Stimulated activated CD4-positive, alpha-beta T cell treated with anti-CD3 and anti-CD28 coated beads, Interleukin-1b, Interleukin-23, amount 100 ng/mL, for 24 hours (primary cell): ENCODE measurements at places on chromosomes 11 and 22.

- no peak for DNase-seq
These were observed 65.5 kb downstream of the APOL1 start for GRCh38 chr22:36318442-36318841.

GRCh38 chr11:69384251-69385143 is 90.5 kb downstream of the MYEOV start:
- DNase-seq: no peak

DNA sequence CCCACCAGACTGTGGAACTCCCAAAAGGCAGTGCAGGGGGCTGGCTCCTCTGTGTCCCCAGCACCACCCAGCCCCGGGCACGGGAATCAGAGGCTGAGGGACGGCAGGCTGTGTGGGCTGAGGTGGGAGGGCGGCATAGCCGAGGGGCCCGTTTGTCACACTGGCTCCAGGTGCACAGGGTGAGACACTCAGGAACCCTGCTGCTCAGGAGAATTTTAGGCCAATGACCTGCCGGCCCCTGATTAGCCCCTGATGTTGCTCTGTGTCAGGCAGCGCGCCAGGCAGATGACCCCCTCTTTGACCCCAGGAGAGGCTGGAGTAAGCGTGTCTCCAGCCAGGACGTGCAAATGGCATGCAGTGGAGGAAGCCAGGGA is 52.7 kb downstream of the RTL6 start:
- no peak for DNase-seq

DNA sequence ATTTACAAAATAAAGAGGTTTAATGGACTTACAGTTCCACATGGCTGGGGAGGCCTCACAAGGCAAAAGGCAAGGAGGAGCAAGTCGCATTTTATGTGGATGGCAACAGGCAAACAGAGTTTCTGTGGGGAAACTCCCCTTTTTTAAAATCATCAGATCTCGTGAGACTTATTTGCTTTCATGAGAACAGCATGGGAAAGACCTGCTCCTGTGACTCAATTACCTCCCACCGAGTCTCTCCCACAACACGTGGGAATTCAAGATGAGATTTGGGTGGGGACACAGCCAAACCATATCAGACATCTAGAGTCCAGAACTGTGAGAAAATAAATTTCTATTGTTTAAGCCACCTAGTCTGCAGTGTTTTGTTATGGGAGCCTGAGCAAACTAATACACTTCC is 80.8 kb downstream of the ME3 start:
- DNase-seq: no peak

GRCh38 chr11:117931331-117931950 is 2.2 kb upstream of the TMPRSS13 start:
- DNase-seq: no peak

GRCh38 chr11:76293189-76293631 is 86.9 kb upstream of the WNT11 start:
- no peak for DNase-seq

- DNase-seq: peak; percentile 56
These were observed 3.8 kb downstream of the APOL3 start for GRCh38 chr22:36156515-36157419.

GRCh38 chr22:37818409-37819104 is 4.6 kb upstream of the GALR3 start:
- DNase-seq: peak; percentile 49

DNA sequence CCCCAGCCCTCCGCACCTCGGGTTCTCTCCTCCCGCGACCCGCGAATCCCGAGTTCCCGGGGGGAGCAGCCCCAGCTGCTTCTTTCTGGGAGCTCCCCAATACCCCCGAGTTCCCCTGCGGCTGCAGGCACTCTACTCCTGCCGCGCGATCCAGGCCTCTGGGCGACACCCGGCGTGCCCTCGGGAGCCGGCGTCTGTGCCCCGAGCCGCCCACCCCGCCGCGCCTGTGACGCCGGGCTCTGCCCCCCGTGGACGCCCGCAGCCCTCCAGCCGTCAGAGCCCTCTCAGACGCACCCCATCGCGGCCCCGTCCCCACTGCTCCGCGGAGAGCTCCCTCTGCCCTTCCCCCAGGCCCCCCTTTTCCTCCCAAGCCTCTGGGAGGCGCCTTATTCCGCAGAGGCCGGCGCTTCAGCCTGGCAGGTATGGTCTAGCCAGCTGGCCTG is 422 bp downstream of the GLB1L2 start:
- no peak for DNase-seq

GRCh38 chr11:59173080-59173963 is 1.4 kb downstream of the DTX4 start:
- DNase-seq: no peak

- no peak for DNase-seq
These were observed 22.2 kb upstream of the CYP2D6 start for GRCh38 chr22:42152661-42153270.

DNA sequence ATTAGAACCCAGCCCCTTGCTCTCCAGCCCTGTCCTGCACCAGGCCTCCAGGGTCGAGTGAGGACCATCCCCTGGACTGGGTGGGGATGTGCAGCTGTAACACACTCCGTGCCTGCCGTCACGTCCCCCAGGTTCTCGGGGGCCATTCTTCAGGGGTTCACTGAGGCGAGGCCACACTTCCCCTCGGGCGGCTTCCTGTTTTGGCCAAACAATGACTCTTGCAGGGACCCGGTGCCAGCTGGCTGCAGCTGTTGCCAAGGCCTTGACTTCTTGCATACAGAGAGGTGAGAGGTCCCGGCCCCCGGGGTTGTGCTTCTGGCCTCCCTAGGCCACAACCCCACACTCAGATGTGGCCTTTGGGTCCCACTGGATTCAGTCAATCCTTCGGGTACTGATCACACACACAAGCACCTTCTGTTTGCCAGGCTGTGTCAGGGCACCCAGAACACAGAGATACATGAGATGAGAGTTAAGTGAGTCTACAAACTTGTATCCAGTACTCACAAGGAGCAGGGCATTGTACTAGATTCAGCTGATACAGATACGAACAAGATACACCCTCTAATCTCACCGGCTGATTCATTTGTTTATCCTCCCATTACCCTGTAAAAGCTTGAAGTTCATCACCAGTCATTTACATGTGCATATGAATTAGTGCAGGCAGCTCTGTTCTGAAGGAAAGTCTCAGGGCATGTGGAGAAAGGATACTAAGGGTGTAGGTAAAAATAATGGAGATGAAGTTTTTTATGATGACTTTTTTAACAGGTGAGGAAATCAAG is 32.9 kb downstream of the LRRC32 start:
- DNase-seq: no peak

DNA sequence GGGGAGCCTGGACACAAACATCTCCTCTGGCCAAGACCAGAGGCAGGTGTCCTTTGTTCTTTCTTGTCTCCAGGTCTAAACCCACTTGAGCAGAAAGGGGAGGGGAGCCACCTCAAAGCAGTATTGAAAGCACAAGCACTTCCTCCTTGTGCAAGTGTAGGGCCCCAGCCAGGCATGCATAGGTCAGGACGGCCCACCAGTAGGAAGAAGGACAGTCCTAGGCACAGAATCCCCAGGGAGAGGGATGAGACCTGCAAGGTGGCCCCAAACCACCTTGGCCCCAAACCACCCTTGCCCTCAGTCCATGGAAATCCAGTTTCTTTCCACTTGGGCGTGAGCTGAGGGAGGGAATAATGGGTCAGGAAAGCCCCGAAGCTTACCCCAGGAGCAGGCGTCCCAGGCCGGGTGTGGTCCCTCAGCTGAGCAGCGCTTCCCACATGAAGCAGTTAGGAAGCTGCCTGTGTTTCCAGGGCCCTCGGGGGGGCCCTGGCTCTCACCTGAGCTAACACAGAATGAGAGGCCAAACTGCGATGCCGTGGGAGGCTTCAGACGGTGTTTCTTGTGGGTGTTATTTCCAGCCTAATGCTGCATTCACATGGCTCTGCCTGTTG is 20.4 kb upstream of the IGSF9B start:
- DNase-seq: no peak

DNA sequence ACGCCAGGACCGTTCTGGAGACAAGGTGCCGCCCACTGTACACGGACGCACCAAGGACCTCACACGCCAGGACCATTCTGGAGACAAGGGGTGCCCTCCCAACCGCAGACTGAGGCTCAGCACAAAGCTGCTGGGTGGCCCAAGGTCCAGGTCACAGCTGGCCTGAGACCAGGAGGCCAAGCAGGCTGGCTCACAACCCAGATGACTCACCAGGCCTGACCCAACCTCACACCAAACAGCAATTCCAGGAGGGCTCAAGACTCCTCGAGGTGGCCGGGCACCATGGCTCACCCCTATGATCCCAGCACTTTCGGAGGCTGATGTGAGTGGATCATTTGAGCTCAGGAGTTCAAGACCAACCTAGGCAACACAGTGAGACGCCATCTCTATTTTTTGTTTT is 14.8 kb downstream of the BRD1 start:
- DNase-seq: no peak

GRCh38 chr11:836700-837099 is 3.9 kb downstream of the CD151 start:
- no peak for DNase-seq

- no peak for DNase-seq
These were observed 17.5 kb downstream of the CSNK1E start for GRCh38 chr22:38299770-38300102.

- no peak for DNase-seq
These were observed 896.9 kb downstream of the KCNA4 start for GRCh38 chr11:29119707-29120618.

GRCh38 chr22:34592123-34592740 is 473.7 kb upstream of the ISX start:
- no peak for DNase-seq

DNA sequence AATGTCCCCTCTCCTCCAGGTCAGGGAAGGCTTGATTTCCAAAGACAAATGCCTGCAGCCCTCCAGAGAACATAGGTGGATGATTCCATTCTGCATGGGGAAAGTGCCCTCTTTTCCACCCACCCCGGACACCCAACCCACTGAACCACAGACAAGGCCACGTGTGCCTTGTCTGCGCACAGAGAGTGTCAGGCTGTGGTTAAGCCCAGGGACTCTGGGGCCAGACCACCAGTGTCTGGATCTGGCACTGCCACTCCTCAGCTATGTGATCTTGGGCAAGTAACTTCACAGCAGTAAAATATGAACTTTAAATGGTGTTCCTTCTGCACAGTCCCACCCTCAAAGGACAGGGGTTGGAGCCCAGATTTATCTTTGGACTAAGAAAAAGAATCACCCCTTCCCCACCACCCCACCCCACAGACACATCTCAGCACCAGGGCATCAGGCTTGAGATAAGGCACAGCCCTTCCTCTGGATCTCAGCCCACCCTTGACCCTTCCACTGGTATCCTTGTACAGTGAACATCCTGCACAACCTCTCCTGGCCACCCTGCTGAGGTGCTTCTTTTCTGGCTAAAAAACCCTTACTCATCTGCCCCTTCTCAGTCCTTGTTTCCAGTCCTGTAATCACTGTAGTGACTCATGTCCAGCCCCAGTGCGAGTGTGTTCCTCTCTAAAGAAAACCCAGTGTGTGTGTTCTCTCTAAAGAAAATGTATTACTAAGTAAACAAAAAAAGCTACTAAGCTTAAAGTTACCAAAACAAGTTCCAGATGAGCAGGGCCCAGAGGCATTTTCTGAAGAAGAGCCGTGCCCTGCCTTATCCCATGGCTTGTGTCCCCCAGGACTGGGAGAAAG is 1.9 kb upstream of the PTGDR2 start:
- DNase-seq: no peak

DNA sequence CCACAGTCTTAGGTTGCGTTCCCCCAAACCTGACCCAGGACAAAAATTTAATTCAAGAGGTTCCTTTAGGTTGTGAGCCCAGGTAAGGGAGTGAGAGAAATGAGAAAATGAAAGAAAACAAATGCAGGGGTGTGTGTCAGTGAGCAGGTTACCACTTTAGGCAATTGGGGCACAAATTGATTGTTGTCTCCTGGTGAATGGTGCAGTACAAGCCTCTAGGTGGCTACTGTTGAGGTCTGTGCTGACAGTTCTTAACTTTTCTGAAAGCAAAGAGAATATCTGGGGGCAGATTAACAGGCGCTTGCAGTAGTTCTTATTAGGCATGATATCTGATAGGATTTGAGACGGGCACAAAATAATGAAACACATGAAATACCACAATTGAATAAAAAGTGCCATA is 894.6 kb downstream of the FAM181B start:
- no peak for DNase-seq
